ENCODE measurements at places on chromosomes 2 and 18. TPM values are rescaled to one million over a fixed set of nuclear protein-coding genes. Genes with fewer than 3 reads are reported as not detected.

CXCR4 gene
- polyA plus RNA-seq, result 569 TPM

IRS1 gene
- 0.20 TPM for polyA plus RNA-seq

EXOC6B gene
- polyA plus RNA-seq, result 2.1 TPM

PARD3B gene
- polyA plus RNA-seq, result not detected

NEU4 gene
- not detected for polyA plus RNA-seq

KCNG2 gene
- polyA plus RNA-seq, result not detected

GRCh38 chr18:57334383-57334782 lies 18.0 kb upstream of the ST8SIA3 start:
- no peaks in the 10 kb centered on the region for H3K27me3 ChIP-seq
- H3K36me3 ChIP-seq, result no peaks in the 10 kb centered on the region
- H3K27ac ChIP-seq, result no peak overlapping the region
- no peaks in the 10 kb centered on the region for H3K4me1 ChIP-seq
- H3K4me3 ChIP-seq, result no peak overlapping the region

Data from CD8-positive, alpha-beta memory T cell (primary cell).